ENCODE measurements at places on chromosomes 11 and 22. TPM values are rescaled to one million over a fixed set of nuclear protein-coding genes. Genes with fewer than 3 reads are reported as not detected.

GRCh38 chr22:19853879-19854777 is 546 bp downstream of the GNB1L start:
- peak overlapping the region; percentile 86 for H3K4me3 ChIP-seq
- no peak for DNase-seq

DNA sequence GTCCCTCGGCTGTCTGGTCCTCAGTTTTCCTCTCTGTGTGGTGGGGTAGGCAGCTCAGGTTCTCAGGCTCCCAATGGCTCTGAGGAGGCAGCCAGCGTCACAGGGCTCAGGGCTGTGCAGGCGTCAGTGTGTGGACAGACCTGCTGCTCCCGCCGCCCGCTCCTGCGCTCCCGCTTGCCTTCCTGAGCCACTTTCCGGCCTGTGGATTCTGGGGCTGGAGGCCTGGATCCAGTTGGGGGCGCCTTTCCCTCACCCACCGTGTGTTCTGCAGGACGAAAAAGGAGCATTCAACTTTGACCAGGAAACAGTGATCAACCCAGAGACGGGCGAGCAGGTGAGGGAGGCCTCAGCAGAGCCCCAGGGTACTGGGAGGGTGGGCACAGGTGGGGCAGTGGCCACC is 14.7 kb downstream of the DPP3 start:
- no peaks in the 10 kb centered on the region for H3K4me1 ChIP-seq
- H3K27me3 ChIP-seq, result no peaks in the 10 kb centered on the region
- peaks cover 15% of the 10 kb centered on the region for H3K36me3 ChIP-seq
- no peak for DNase-seq

DNA sequence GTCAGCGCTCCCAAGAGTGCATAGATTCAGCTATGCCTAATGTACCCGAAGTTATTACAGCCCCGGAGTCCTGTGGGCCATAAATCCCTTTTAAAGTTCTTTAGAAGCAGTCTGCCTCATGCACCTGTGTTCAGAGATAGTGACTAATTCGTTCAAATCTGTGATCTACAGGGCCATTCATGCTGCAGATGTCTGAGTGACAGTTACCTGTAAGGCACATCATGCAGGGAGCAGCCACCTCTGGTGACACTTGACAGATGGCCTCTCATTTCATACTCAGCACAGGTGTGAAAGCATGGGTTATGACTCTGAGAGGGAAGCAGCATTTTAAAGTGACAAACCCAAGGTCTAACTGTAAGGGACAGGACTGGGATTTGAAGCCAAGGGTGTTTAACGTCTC is 2.4 kb upstream of the E2F8 start:
- no peak for DNase-seq
- no peak overlapping the region for H3K4me3 ChIP-seq
- H3K27ac ChIP-seq, result no peak overlapping the region
- H3K27me3 ChIP-seq, result peaks cover 25% of the 10 kb centered on the region
- peaks cover 19% of the 10 kb centered on the region for H3K4me1 ChIP-seq
- no peaks in the 10 kb centered on the region for H3K36me3 ChIP-seq

DNA sequence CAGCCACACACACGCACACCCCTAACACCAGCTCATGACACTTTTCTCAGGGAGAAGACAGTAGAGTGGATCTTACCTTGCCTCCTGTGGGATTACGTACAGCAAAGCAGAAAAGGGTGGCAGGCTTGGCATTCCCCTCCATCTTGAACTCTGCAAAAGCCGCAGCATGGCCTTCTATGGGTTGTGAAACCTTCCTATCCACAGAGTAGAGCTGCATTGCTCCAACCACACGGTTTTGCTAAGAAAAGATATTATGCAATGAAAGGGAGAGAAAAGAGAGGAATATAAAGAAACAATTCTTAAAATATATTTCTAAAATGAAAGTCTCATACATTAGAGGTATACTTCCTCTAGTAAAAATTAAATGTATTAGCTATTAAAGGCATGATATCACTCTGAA is 48.8 kb downstream of the CLTCL1 start:
- no peak for DNase-seq
- H3K27me3 ChIP-seq, result no peaks in the 10 kb centered on the region
- no peaks in the 10 kb centered on the region for H3K36me3 ChIP-seq
- no peak overlapping the region for H3K27ac ChIP-seq

- peaks cover 21% of the 10 kb centered on the region for H3K4me1 ChIP-seq
- peak overlapping the region; percentile 69 for H3K4me3 ChIP-seq
- H3K27ac ChIP-seq, result peak overlapping the region; percentile 69
- H3K27me3 ChIP-seq, result no peaks in the 10 kb centered on the region
- H3K36me3 ChIP-seq, result no peaks in the 10 kb centered on the region
Observed at GRCh38 chr22:37904572-37905533, 1.2 kb upstream of the MICALL1 start.

- no peaks in the 10 kb centered on the region for H3K36me3 ChIP-seq
- no peak overlapping the region for H3K4me3 ChIP-seq
- H3K4me1 ChIP-seq, result no peaks in the 10 kb centered on the region
- H3K27ac ChIP-seq, result no peak overlapping the region
- DNase-seq, result no peak
Observed at GRCh38 chr22:40250608-40251007, 72.9 kb downstream of the TNRC6B start.

GRCh38 chr11:80420374-80420773 is 979.5 kb upstream of the TENM4 start:
- no peak for DNase-seq
- no peaks in the 10 kb centered on the region for H3K27me3 ChIP-seq
- no peak overlapping the region for H3K4me3 ChIP-seq
- H3K36me3 ChIP-seq, result no peaks in the 10 kb centered on the region
- no peak overlapping the region for H3K27ac ChIP-seq

P2RX6 gene
- total RNA-seq, result not detected

SPINDOC gene
- total RNA-seq, result 12.4 TPM

SLC22A12 gene
- not detected for total RNA-seq

MTNR1B gene
- not detected for total RNA-seq

GLYATL2 gene
- total RNA-seq, result not detected

ANGPTL5 gene
- total RNA-seq, result 2.3 TPM

UBQLNL gene
- total RNA-seq, result 2.0 TPM

SMC1B gene
- total RNA-seq, result not detected

FAU gene
- 2,189 TPM for total RNA-seq

MIOX gene
- 11.3 TPM for total RNA-seq

Data from thyroid gland (tissue), 4 donors.